ENCODE measurements at places on chromosomes 4 and X.

DNA sequence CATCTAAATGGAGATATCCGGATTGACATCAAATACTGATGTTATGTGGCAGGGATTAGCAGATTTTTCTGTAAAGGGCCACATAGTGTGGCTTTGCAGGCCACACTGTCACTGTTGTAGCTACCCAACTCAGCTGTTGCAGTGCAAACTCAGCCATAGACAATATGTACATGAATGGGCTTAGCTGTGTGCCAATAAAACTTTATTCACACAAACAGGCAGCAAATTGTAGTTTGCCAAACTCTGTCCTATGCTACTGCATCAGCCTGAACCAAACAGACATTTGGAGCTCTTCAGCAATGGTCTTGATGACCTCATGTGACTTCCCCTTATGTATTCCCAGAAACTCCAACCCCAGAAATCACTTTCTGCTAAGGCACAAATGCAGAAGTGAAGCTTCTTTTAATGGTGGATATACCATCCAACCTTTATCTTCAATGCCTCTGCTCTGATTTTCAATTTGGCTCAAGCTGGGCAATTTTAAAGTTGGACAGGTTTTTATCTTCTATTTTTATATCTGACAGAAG is 18.4 kb upstream of the TRPC5OS start:
- no peak for DNase-seq

- no peak for DNase-seq
Observed at GRCh38 chr4:133596459-133596858, 447.4 kb downstream of the PCDH10 start.

- DNase-seq = no peak
Observed at GRCh38 chrX:7062903-7063302, 84.6 kb upstream of the STS start.

DNA sequence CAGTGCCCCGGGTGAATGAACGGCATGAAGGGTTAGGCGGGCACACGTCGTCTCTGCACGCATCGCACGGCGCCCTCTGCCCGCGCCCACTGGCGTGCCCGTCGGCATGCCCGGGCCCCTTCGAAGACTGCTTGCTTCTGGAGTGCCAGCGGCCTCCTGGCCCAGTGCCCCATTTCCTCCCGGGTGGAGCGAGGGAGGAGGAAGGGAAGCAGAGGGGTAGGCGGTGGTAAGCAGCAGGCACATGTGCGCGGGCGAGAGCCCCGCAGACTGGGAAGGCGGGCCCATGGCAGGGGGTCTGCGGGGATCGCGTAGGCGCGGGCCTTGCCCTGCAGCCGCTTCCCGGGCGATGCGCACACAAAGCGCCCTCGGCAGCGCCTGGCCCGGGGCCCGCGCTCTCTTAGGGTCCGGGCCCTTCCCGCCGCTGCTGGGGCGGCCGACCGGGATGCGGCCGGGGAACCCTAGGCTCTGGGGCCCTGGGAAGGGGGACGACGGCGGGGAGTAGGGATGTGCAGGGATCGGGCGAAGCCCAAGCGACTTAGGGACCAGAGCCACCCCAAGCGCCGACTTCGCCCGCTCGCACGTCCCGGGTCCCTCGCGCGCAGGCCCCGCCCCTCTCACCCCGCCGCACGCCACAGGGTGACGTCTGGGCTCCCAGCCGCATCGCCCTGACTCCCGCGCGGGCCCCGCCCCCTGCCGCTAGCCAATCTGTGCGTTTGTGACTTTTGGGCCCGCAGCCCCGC is 866 bp upstream of the EMD start:
- no peak for DNase-seq

- DNase-seq = no peak
Observed at GRCh38 chr4:85788604-85789003, 313.7 kb downstream of the ARHGAP24 start.

DNA sequence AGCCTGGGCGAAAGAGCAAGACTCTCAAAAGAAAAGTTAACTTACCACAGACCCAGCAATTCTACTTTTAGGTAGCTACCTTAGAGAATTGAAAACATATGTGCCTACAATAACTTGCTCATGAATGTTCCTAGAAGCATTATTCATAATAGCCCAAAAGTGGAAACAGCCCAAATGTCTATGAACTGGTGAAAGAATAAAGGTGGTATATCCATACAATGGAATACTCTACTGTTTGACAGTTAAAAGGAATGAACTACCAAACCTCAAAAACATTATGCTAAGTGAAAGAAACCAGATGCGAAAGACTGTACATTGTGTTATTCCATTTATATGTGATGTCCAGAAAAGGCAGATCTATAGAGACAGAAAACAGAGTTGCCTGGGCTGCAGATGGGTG is 131.4 kb downstream of the UCHL1 start:
- DNase-seq = no peak

- no peak for DNase-seq
Observed at GRCh38 chr4:106366026-106366425, 2.6 kb downstream of the GIMD1 start.

- DNase-seq = no peak
Observed at GRCh38 chr4:111681751-111682150, 463.5 kb upstream of the FAM241A start.

DNA sequence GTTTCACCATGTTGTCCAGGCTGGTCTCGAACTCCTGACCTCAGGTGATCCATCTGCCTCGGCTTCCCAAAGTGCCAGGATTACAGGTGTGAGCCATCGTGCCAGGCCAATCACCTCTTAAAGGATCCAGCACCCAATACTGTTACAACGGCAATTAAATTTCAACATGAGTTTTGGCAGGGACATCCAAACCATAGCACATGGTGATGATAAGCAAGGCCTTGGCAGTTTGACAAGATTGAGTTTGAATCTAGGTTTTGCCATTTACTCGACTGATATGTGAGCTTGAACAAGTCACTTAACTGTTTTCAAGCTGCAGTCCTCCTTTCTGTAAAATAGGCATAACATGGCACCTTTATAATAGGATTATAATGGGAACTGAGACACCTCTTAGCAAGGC is 84.1 kb downstream of the GPR82 start:
- DNase-seq = no peak

GRCh38 chr4:98951710-98952109 is 22.8 kb upstream of the EIF4E start:
- DNase-seq = no peak

- DNase-seq = no peak
Observed at GRCh38 chr4:80026100-80026499, 46.9 kb downstream of the ANTXR2 start.

DNA sequence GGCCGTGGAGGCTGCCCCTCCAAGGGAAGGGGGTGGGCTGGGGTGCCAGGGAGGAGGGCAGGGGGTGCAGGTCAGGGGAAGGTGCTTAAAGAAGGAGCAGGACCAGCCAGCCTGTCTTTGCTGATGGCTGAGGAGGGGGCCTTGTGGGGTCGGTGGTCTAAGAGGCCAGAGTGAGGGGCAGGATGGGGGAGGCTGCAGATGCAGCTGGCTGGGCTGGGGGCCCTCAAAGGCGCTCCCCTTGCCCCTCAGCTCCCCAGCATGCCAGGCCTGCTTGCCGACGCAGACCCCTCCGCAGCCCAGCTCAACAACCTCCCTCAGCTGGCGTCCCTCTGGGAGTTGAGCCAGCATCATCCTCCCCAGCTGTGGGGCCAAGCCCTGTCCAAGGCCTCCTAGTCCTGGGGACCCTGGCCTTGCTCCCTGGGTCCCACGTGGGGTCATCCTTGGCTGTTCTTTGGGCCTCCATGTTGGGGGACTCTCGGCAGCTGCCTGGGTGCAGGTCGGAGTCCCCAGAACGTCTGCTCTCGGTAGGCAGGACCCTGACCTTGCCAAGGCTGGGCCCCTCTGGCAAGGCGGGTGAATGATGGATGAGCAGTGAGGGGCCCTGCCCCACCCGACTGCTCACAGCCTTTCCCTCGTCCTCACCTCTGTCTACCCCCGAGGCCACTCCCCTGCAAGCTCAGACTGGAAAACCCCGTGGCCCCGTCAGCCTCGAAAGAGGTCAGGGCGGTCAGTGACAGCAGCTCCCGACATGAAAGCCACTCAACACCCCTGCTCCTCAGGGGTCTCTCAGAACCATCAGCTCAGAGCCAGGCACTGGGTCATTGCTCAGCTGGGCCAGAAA is 119.4 kb downstream of the FAM53A start:
- no peak for DNase-seq

GRCh38 chr4:22515145-22515887 is 550 bp downstream of the ADGRA3 start:
- DNase-seq = no peak

- DNase-seq = no peak
Observed at GRCh38 chr4:56055991-56056390, 107.2 kb downstream of the CEP135 start.

DNA sequence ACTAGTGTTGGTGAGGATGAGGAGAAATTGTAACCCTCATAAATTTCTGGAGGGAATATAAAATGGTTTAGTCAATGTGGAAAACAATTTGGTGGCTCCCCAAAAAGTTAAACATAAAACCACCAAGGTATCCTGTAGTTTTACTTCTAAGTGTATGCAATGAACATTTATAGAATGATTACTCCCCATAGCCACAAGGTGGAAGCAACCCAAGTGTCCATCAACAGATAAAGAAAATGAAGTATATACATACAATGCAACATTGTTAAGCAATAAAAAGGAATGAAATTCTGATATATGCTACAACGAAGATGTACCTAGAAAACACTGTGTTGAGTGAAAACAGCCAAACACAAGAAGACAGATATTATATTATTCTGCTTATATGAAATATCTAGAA is 569.1 kb upstream of the GRID2 start:
- no peak for DNase-seq

- DNase-seq = no peak
Observed at GRCh38 chr4:959338-960139, 13.8 kb downstream of the DGKQ start.

DNA sequence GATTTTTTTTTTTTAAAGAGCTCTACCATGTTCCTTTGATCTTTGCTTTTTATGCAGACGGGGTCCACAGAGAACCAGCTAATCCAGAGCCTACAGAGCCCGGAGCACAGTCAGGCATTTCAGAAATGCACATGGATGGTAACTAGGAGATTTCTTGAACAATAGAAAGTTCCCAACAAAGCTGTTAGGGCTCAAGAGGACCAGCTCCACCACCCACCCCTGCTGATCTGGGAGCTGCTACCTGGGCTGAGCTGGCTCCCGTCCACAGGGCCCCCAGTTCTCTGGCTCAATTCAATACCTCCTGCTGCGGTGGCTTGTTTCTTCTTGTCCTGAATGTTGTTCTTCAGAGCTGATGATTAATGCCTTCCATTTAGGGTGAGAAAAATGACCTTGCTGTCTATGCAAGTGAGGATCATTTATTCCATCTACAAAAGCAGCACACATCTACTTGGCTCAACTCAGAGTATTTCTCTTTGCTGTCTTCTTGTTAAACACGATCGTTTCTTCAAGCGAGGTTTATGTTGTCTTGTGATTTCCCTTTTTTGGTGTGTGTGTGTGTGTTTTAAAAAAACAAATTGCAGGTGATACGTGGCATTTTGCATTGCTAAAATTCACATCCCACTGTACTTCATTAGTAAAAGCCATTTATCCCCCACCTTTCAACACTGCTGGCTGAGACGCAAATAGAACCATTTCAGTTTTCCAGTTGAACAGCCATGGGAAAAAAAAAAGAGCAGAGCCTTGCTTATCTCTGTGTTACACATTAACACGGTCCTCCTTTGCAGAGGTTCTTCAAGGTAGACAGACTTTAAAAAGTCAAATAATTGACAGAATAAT is 31.3 kb downstream of the IGFBP7 start:
- DNase-seq = no peak

DNA sequence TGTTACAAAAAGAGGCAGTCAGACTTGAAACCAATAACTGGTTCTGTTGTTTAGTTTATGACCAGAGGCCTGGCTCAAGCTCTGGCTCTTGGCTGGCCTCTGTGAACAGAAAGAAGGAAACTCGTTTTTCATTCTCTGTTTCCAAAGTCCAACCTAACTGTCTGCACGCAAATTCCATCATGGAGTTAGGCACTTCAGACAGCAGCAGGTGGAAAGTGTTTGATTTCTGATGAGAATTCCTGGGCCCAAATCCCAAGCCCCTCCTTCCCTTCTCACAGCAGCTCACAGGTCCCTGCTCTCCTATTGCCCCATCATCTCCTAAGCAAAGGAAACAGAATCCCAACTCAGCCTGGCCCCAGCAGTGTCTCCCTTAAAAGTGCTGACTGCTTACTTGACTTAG is 42.8 kb upstream of the FGF16 start:
- DNase-seq = no peak

GRCh38 chr4:24112466-24112865 is 222.6 kb upstream of the PPARGC1A start:
- no peak for DNase-seq

DNA sequence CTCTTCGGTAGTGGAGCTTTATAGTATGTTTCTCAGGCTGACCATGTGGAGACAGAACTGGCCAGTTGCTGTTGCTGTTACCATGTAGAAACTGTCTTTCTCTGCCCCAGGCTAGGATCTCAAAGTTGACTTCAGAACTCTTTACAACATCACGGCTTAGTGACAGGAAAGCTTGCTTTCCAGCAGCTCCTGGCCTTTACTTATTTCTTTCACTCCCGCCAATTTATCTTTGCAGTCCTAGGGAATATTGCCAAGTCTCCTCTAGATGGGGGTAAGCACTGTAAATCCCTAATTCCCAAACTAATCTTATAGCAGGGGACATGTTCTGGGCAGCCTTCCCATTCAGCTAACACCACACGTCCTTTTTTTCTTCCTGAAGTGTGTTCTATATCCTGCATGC is 631.6 kb downstream of the SPRY1 start:
- DNase-seq = no peak

- peak; percentile 2 for DNase-seq
Observed at GRCh38 chr4:73499996-73500765, 18.6 kb downstream of the AFM start.

DNA sequence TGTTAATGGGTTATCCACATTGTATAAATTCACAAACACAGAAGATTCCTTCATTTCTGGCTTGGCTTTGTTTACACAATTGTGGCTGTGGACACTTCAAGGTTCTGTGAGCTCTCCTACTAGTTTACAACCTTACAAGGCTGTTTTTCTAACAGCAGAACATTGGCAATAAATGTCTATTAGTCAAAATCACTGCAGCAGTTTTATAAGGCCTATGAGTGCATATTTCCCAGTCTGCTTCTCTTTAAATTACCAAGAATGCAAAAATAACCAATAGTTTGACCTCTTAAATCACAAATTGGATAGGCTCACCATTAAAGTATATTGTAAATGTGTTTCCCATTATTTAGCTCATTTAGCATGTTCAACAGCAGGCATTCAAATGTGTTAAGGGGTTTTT is 239.2 kb downstream of the DKK2 start:
- DNase-seq = no peak

GRCh38 chr4:177041356-177041755 is 248.6 kb upstream of the VEGFC start:
- DNase-seq = no peak

DNA sequence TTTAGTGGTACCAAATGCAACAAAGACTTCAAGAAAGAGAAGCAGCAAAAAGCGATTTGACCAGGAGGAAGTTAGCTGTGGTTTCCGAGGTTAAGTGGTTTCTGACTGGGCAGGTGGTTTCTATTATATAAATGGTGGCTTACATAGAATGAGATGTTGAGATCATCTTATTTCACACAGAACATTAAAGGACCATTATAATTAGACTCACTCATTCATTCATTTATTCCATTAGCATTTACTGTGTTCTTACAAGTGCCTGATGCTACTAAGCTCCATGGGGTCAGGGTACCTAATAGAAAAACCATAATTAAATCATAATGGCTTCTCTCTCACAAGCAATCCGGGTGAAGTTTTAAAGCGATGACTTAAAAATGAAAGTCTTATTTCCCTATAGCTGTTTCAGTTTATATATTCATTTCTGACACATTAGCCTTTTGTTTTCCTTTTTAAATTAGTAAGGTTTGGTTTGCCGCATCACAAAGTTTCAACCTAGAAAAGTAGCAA is 10.6 kb downstream of the TSPAN6 start:
- DNase-seq = no peak

- no peak for DNase-seq
Observed at GRCh38 chr4:159722052-159722451, 619.2 kb downstream of the RAPGEF2 start.

Measured in AG04450 (cell line).